ENCODE measurements at places on chromosomes 1 and 21.

GRCh38 chr1:198495631-198496030 lies 44.8 kb downstream of the ATP6V1G3 start:
- DNase-seq: no peak

- DNase-seq: no peak
Measured at GRCh38 chr1:100536031-100536430, 1.9 kb upstream of the GPR88 start.

DNA sequence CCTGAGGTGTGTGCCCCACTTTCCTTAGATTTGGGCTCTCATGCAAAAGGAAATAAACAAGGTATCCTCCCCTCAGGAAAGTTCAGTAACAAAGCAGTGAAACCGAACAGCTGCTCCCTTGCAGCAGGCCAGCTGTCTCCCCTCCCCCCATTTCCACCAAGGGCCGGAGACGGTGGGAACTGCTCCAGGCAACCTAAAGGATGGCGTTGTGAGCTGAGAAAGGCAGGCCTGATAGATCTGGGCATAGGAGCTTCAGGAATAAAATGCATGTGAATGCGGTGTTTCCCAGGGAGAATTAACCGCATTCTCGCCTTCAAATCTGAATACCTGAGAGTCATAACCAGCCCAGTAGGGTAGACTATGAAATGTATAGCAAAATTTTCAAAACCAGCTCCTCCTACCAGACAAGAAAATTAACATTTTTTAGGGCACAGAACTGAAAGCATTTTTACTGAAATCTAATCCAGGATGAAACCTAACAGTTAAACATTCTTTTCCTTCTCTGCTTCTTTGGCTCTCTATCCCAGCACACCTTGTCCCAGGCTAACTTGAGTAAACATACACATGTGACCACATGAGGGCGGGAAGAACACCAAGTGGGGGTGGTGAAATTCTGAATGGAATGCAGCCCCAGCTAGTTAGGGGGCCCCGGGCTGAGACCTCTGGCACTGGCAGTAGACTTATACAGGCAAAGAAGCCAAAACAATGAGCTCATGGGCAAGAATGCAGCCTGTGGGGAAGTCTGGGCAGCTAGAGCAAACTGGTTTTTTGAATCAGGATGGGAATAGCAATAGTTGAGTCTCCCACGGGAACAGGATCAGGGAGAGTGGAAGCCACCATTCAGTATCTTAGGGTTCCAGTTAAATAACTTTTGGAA lies 11.5 kb downstream of the MCL1 start:
- DNase-seq: peak; percentile 96

DNA sequence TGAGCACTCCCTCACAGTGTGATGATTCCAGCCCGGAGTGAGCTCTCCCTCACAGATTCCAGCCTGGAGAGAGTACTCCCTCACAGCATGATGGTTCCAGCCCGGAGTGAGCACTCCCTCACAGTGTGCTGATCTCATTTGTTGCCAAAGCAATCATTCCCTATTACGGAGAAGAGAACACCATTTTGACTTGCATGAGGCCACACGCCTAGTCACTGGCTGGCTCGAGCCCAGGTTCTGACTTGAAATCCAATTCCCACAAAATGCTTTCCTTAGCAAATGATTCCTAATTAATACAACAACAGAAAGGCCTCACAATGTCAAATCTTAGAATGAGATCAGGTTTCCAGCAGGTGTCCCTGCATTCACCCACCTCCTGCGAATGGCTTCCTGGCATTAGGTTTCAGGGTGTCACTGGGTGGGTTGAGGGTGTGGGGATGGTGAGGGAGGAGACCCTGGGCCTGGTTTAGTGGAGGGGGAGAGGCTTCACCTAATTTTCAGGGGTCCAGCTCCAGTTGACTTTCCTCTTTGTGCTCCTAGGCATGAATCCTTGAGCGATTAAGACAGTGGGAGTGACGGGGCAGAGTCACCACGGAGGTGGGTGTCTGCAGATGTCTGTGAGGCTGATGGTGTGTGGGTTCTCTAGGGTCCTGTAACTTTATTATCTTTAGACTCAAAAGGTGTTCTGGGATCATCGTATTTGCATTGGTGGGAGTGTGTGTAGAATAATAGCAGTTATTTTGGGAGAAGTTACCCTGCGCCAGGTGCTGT lies 158.5 kb downstream of the KCNJ6 start:
- no peak for DNase-seq

GRCh38 chr1:23611601-23612327 lies 52.5 kb upstream of the ID3 start:
- no peak for DNase-seq

GRCh38 chr1:109569323-109569722 lies 20.9 kb downstream of the GNAI3 start:
- DNase-seq: no peak

DNA sequence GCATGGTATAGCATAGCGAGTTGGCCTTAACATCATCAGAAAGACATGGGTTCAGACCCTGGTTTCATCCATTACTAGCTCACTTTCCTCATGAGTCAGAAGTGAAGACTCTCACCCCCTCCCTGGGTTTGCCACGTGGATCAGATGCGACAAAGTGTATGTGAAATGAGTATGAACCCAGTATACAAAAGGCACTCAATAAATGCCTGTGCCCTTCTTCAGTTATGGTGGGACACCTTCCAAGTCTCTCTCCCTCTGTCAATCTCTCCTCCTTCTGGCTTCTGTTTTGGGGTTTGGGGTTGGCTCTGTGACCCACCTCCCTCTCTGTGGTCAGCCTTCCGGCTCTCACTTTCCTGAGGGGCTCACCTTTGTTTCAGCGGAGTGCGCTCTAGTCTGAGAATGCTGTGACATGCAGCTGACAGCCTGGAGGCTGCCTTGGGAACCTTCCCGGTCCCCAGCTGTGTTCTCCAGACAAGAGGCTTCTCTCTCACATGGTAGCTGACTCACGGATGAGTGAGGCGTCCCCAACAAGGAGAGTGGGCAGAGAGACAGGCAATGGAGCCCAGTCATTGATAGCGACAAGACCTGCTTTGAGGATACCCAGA lies 155.0 kb upstream of the EDN2 start:
- no peak for DNase-seq

DNA sequence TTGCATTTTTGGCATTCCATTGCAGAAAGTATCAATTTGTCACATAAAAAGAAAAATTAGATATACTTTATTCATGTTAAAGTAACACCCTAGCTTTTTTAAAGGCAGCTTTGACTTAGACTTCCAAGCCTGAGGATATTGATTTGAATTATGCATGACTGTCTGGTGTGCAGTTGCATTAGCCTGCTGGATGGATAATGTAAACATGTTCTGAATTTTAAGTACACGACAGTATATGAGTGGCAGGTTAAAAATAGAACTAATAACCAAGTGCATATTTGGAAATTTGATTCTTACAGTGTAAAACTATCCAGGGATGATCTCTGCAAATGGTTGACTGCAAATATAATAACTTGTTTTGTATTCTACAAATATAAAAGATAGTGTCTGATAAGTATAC lies 124.0 kb downstream of the SYT14 start:
- DNase-seq: no peak

- DNase-seq: no peak
Measured at GRCh38 chr1:172698224-172698623, 39.3 kb downstream of the FASLG start.

- DNase-seq: no peak
Measured at GRCh38 chr21:33974513-33975468, 59.2 kb upstream of the ATP5PO start.

GRCh38 chr1:46130121-46130520 lies 2.3 kb downstream of the PIK3R3 start:
- DNase-seq: no peak

- no peak for DNase-seq
Measured at GRCh38 chr1:200775850-200776249, 37.2 kb downstream of the CAMSAP2 start.
